ENCODE measurements at places on chromosomes 2 and 18.

DNA sequence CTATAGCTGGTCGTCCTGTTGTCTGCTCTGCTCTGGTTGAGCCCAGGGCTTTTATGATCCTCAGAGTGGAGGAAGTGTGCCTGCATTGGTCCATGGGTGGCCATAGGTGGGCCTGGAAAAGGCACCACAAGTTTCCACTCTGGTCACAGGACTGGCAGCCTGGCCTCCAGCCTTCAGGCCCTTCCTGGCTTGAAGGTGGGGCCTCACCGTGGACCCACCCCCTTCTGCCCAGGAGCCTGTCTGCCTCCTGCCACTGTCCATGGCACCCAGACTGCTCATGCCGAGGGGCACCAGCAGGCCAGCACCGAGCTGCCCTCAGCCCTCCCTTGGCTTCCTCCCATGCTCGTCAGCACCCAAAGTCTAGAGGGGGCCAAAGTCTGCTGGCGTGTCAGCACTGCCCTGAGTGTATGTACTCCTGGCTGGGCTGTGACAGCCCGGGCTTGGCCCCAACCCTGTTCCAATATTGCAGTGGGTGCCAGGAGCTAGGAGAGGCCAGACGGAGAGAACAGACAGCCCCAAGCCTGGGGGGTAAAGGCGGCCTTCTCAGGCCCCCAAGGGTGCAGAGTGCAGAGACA lies 529.4 kb downstream of the DCC start:
- H3K27me3 ChIP-seq, result no peaks in the 10 kb centered on the region
- no peak for DNase-seq
- H3K36me3 ChIP-seq, result no peaks in the 10 kb centered on the region
- no peak overlapping the region for H3K4me3 ChIP-seq

DNA sequence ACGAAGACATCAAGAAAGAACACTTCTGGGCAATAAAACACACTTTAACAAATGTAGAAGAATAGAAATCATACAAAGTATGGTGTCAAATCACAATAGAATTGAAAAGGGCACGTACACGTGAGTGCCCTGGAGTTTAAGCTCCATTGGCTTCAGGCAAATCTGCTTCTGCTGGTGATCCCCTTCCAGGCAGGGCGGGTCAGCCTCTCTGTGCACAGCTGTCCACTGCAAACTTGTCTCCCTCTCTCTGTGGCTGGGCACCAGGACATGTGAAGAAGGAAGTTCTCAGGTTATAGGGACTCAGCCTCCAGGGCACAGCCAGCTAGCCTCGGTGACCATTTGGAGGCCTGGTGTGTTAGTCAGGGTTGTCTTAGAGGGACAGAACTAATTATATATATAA lies 66.0 kb downstream of the ST3GAL5 start:
- H3K4me1 ChIP-seq, result no peaks in the 10 kb centered on the region
- no peak for DNase-seq
- H3K4me3 ChIP-seq, result no peak overlapping the region
- no peaks in the 10 kb centered on the region for H3K27me3 ChIP-seq
- H3K36me3 ChIP-seq, result no peaks in the 10 kb centered on the region

GRCh38 chr2:150459281-150459680 lies 28.2 kb downstream of the RND3 start:
- no peak overlapping the region for H3K4me3 ChIP-seq
- H3K27ac ChIP-seq, result no peak overlapping the region
- H3K27me3 ChIP-seq, result no peaks in the 10 kb centered on the region
- no peaks in the 10 kb centered on the region for H3K36me3 ChIP-seq
- no peaks in the 10 kb centered on the region for H3K4me1 ChIP-seq

DNA sequence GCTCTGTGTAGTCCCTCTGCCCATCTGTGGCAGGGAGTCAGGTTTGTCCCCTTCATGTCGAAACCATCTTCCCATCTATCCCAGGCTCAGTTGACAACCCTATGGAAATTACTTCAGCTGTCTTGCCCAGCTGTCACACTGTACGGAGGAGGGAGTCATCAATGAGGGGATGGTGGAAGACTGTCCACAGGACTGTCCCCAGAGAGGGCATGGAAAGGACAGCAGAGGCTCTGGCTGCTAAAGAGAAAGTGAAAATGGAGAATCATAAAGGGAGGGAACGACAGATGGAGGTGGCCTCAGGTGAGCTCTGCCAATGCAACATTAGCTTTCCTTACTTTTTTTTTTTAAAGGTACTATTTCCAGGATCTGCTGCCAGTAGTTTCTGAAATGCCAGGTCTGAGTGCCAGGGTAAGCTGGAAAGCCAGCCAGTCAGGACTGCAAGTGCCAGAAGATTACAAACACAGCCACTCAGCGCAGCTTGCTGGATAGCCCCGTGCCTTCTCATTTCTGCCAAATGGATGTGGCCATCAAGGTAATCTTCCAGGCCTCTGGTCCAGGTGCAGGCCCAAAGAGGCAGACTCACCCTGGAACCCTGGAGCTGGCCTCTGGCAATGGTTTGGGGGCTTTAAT lies 192.8 kb downstream of the AGPS start:
- H3K27me3 ChIP-seq, result no peaks in the 10 kb centered on the region
- no peaks in the 10 kb centered on the region for H3K4me1 ChIP-seq

DNA sequence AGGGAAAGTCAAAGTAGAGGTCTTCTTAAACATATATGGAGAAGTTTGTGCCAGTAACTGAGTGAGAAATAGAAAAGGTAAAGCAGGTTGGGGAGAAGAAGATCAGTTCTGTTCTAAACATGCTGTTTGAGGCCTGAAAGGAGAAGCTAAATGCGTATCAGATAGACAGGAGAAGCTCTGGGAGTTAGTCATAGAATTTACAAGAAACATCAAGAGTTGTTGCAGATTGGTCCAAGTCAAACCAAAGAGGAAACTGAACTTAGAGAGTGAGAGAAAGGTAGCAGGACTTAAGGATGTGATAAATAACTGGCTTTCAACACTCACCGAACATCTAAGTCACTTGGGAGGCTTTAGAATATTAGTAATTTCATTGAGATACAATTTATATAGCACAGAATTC lies 29.2 kb upstream of the CERS6 start:
- H3K27me3 ChIP-seq, result no peaks in the 10 kb centered on the region
- no peak overlapping the region for H3K4me3 ChIP-seq
- H3K4me1 ChIP-seq, result no peaks in the 10 kb centered on the region
- no peak overlapping the region for H3K27ac ChIP-seq

All from breast epithelium (tissue), 4 donors.